ENCODE measurements at places on chromosomes 12 and 14. TPM values are rescaled to one million over a fixed set of nuclear protein-coding genes. Genes with fewer than 3 reads are reported as not detected.

ST8SIA1 gene
- 6.4 TPM for total RNA-seq

DNA sequence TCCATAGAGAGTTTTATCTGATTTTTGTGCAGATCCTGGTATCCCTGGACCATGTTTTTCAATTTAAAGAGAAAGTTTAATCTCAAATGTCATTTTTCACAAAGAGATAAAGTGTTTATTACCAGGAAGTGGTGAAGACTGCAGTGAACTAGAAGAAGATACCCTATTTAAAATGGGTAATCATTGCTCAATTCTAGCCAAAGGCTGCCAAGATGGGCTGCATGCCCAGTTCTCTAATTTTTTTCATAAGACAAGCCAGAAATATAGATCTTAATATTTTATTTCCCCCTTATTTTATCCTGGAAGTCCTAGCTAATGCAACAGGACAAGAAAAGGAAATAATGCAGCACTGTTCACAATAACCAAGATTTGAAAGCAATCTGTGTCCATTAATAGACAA lies 343.5 kb downstream of the PCNX1 start:
- H3K4me3 ChIP-seq, result no peak overlapping the region
- H3K27me3 ChIP-seq, result no peaks in the 10 kb centered on the region
- H3K4me1 ChIP-seq, result no peaks in the 10 kb centered on the region
- no peaks in the 10 kb centered on the region for H3K36me3 ChIP-seq
- no peak overlapping the region for H3K27ac ChIP-seq

GRCh38 chr12:53585448-53586125 lies 40.6 kb downstream of the ATF7 start:
- H3K36me3 ChIP-seq, result no peaks in the 10 kb centered on the region
- DNase-seq, result no peak
- H3K4me1 ChIP-seq, result peaks cover 35% of the 10 kb centered on the region
- no peak overlapping the region for H3K4me3 ChIP-seq
- no peaks in the 10 kb centered on the region for H3K27me3 ChIP-seq
- no peak overlapping the region for H3K27ac ChIP-seq

PLEKHD1 gene
- total RNA-seq, result 0.14 TPM

MAP1LC3B2 gene
- 1.5 TPM for total RNA-seq

GRCh38 chr14:85016496-85016895 lies 513.4 kb upstream of the FLRT2 start:
- DNase-seq, result no peak
- H3K27ac ChIP-seq, result no peak overlapping the region
- H3K4me3 ChIP-seq, result no peak overlapping the region
- no peaks in the 10 kb centered on the region for H3K36me3 ChIP-seq

KCNMB4 gene
- 1.6 TPM for total RNA-seq

GTF2A1 gene
- 21.4 TPM for total RNA-seq

DNA sequence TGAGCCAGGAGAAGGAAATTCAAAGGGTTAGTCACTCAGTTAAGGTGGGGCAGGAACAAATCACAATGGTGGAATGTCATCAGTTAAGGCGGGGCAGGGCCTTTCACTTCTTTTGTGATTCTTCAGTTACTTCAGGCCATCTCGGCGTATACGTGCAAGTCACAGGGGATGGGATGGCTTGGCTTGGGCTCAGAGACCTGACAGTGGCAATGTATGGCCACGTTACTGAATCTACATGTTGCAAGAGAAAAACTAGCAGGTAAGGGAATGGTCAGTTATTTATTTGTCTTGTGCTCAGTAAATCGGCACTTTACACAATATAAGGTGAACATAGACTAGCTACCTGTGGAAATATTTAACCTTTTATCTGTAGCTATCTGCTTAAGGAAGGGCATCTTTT lies 11.9 kb downstream of the SLCO1B3 start:
- H3K27ac ChIP-seq, result no peak overlapping the region
- no peaks in the 10 kb centered on the region for H3K27me3 ChIP-seq
- H3K4me3 ChIP-seq, result no peak overlapping the region

MYF5 gene
- not detected for total RNA-seq

DNA sequence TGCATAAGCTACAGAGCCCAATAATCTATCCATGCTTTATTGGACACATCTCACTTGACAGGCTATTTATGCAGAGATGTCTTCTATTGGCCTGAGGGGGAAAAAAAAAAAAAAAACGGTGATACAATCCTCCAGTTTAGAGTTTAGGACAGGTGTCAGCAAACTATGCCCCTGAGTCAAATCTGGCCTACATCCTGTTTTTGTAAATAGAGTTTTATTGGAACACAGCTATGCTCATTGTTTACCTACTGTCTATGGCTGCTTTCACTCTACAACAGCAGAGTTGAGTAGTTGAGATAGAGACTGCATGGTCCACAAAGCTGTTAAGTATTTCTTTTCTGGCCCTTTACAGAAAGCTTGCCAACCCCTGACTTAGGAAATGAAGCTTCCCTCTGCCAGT lies 403.1 kb downstream of the C12orf75 start:
- no peaks in the 10 kb centered on the region for H3K27me3 ChIP-seq
- H3K27ac ChIP-seq, result no peak overlapping the region
- H3K4me1 ChIP-seq, result peaks cover 3% of the 10 kb centered on the region
- H3K36me3 ChIP-seq, result no peaks in the 10 kb centered on the region
- no peak overlapping the region for H3K4me3 ChIP-seq
- no peak for DNase-seq

DNA sequence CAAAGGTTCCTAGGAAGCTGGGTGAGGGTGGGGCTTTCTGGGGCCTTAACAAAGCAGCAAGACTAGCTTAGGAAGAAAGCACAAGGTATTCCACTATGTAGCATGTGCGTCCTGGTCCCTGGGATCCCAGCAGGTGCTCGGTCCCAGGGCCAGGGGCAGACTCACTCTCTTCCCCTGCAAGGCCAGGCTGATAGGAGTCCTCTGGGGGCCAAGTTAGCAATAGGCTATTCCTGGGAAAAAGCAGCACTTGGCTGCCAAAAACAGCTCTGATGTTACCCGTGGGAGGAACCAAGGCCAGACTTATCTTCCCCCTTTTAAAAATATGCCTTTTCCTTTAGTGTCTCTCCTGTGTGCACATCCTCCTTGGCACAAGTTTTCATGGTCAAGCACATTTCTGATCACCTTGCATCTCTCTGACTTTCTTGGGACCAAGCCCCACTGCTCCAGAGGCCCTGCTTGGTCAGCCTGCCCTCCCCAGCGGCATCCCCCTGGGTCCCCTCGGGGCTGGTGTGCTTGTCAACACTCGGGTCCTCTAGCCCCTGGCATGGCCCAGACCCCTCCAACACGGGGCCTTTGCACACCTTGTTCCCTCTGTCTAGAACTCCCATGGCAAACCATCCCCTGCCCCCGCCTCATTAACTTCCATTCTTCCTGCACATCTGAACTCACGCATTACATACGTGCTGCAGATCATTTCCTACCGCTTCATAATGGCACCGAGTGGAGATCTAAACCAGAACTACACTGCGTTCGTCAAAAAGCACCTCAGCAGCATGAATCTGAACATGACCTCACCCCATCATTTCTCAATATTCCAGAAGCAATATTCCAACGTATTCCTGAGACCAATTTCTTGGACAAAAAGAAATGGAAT lies 21.9 kb downstream of the CCDC92 start:
- no peak for DNase-seq
- peaks cover 31% of the 10 kb centered on the region for H3K4me1 ChIP-seq
- no peak overlapping the region for H3K4me3 ChIP-seq
- H3K27me3 ChIP-seq, result no peaks in the 10 kb centered on the region

DNA sequence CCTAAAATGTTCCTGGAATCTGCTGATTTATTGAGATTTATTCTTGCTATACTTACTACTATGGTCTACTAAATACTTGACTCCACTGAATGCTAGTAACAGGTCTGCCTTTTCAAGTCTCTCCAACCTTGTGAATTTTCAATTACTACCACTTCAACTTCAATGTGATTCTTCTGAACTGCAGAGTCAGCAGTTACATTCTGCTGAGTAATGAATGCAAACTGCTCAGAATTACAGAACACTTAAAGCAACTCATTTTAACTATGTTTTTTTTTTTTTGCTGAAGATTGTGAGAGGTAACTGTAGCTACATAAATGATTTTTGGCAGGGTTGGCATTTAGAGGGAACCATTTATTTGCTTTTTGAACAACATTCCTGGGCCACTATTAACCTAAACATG lies 41.8 kb downstream of the ARF6 start:
- no peak overlapping the region for H3K27ac ChIP-seq
- H3K36me3 ChIP-seq, result no peaks in the 10 kb centered on the region

GRCh38 chr12:52644078-52644415 lies 8.0 kb downstream of the KRT2 start:
- no peaks in the 10 kb centered on the region for H3K4me1 ChIP-seq
- H3K4me3 ChIP-seq, result no peak overlapping the region
- no peaks in the 10 kb centered on the region for H3K36me3 ChIP-seq

SETD1B gene
- total RNA-seq, result 21.9 TPM

DNA sequence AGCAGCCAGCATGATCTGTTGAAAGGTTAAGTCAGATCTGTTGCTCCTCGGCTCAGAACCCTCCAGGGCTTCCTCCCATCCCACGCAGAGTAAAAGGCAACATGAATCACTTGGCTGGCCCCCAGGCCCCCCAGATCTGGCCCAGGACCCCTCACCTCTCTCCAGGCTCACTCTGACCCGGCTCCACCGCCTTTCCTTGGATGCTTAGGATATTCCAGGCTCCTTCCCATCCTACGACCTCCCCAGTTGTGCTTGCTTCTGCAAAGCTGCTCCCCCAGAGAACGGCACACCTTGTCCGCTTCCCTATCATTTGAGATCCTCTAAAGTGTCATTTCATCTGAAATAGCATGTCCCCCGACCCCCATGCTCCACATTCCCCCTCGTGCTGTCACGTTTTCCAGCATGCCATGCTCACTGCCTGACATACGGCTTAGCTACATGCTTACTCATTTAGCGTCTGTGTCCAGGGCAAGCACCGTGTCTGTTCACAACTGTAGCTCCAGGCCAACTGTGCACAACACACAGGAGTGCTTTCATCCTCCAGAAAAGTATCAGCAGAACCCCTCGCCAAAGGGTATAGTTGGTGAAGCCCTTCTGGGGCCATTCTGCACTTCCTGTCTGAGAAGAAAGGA lies 33.6 kb upstream of the BDKRB2 start:
- H3K27me3 ChIP-seq, result no peaks in the 10 kb centered on the region
- no peak overlapping the region for H3K4me3 ChIP-seq
- no peaks in the 10 kb centered on the region for H3K4me1 ChIP-seq
- no peak for DNase-seq
- H3K36me3 ChIP-seq, result no peaks in the 10 kb centered on the region

DNA sequence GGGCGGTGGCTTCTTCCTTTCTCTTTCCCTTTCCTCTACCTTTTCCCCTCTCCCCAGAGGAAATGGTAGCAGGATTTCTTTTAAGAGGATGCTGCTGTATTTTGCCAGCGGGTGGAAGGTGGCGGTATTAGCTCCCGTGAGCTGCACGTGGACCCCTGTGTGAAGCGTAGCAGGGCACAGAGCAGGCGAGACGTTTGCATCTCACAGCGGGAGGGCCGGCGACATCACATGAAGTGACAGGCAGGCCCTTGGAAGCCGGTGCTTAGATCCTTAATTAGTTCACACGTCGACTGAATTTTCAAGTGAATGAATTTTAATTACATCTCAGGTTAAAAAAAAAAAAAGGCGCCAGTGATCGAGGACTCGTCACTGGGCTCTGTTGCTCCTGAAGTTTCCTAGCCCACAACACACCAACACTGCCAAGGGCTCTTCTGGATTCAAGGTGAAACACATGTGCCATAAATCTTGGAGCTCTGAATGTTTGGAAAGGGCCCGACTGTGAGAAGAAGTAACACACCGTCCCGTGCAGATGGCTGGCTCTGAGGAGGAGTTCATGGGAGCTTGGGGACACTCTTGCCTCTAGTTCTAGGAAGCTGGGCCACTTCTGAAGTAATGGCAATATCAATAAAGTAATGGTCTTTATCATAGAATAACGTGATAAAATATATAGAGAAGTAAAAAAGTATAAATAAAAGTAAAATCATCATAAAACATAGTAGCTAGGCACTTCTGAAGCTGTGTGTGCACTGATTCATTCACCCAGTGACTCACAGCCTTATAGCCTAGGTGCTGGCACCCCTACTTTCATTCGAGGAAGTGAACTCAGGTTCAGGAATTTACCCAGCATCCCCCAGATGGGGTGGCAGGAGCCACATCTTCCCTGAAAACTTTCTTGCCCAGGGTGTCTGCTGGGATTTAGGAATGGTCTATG lies 75.3 kb downstream of the AACS start:
- no peak overlapping the region for H3K27ac ChIP-seq
- no peak for DNase-seq
- H3K4me3 ChIP-seq, result no peak overlapping the region
- peaks cover 4% of the 10 kb centered on the region for H3K36me3 ChIP-seq
- H3K4me1 ChIP-seq, result peaks cover 7% of the 10 kb centered on the region

DNA sequence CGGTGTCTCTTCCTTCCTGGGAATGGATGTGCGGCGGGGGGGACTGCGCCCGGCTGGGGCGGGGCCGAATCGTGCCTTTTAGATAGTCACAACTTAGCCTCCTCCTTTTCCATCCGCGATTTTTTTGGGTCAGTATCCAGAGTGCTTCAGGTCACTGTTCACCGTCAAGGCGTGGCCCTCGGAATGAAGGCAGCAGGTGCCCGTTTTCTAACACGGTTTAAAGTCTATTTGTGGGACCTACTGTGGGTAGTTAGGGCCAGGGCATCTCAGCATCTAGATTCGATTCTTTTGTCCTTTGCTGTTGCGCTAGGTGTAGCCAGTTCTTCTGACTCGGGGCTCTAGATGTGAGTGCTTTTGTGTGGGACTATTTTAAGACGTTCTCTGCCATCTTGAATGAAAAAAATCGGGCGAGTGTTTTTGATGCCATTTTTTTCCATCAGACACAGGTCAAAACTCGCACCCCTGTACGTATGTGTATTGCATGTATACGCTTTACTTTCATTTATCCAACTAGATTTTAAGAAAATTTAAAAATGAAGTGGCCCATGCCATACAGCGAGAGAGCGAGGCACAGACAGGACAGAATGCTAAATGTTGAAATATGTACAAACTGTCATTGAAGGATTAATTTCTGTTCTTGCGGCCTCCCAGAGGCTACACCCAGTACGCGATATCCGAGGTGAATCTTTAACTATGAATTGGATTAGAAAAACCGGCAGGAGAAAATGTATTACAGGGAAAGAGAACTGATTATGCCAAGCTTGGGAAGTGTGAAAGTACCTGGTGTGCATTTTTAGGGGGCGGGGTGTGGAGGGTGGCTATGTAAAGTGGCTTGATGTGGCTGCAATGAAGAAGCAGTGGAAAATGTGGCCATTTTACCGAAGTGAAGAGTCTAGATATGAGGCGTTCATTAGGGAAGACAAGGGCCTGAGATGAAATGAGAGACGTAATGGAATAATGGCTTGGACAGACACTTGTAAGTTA lies 835 bp downstream of the VEZT start:
- H3K27ac ChIP-seq, result peak overlapping the region; percentile 99
- peaks cover 52% of the 10 kb centered on the region for H3K4me1 ChIP-seq
- peak overlapping the region; percentile 84 for H3K4me3 ChIP-seq
- no peaks in the 10 kb centered on the region for H3K36me3 ChIP-seq

DNA sequence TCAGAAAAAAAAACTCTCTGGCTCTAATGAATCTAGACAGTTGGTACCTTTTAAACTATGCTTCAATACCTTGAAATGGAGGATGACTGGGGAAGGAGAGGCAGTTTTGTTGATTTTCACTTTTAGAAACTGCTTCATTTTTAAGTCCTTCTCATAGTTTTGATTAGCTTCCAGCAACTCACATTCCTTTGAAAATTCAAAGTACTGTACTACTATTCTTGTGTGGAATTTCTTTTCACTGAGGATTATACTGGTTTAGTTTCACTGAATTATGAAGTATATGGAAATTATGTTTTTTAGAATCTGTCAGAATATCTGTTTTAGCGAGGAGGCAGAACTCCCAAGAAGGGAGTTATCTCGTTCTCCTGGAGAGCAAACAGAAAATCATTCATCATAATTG lies 116.3 kb downstream of the TGFB3 start:
- H3K27ac ChIP-seq, result no peak overlapping the region
- H3K27me3 ChIP-seq, result no peaks in the 10 kb centered on the region
- peaks cover 44% of the 10 kb centered on the region for H3K4me1 ChIP-seq
- no peaks in the 10 kb centered on the region for H3K36me3 ChIP-seq
- DNase-seq, result no peak
